ENCODE measurements at places on chromosomes 1 and 21.

- no peak for DNase-seq
Measured at GRCh38 chr1:184214128-184214527, 162.6 kb downstream of the TSEN15 start.

- no peak for DNase-seq
Measured at GRCh38 chr1:61563611-61564010, 161.3 kb downstream of the TM2D1 start.

DNA sequence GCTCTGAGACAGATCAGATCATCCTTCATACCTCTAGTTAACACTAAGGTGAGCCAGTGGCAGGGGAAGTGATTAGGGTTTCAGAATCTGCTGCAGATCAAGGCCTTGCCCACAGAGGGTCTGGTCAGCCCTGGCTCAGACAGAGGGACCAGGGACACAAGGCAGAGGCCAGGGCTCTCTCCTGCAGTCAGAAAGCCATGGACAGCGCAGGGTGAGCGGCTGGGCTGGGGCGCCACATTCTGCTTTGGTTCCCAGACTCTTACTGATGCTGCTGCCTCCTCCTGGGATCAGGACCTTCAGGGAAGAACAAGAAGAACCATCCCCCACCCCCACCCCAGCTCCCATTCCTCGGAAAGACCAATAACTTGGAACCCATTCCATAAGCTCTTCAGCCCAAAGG lies 43.1 kb downstream of the GPR161 start:
- no peak for DNase-seq

DNA sequence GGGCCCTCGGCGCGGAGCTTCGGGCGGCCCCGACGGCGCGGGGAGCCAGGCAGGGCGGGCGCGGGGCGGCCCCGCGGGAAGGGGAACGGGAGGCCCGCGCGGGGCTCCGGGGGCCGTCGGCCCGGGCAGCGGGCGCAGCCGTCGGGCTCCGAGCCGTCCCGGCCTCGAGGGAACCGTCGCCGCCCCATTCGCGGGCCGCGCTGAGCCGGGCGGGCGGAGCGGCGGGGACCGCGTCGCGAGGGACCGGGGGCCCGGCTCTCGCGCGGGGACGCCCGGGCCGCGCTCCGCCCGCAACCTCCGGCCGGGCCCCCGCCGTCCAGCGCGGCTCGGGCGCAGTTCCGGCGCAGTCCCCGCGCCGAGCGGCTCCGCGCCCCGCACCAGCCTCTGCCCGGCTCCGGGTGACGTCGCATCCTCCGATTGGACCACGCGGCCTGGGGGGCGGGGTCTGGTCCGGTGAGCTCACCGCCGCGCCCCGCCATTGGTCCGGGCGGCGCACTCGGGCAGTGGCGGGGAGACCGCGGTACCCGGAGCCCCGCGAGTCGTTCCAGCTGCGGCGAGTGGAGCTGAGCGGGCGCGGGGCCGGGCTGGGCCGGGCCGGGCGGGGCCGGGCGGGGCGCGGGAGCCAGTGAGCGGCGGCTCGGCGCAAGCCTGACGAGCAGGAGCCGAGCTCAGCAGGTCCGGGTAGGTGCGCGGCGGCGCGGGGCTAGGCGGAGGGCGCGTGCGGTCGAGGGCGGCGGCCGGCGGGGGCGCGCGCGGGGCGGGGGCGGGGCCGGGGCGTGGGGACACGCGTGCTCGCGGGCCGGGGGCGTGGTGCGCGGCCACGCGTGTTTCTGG lies 66.7 kb upstream of the VAMP3 start:
- peak; percentile 90 for DNase-seq

DNA sequence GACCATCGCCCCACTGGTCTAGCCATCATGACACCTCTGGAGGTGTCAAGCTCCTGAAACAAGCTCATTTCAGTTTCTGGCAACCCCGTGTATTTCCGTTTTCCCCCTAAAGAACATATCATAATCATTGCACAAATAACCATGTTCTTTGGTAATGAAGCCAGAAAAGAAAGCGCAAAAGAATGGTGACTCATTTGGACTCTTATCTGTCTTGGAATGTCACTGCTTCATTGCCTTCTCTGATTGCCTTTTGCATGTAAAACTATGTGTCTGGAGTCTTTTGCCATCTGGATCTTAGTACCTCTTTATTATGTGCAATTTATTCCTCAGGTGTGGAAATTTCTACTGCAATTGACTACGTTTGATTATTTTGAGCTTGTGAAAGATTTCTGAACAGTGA lies 110.5 kb downstream of the COLGALT2 start:
- DNase-seq = no peak

DNA sequence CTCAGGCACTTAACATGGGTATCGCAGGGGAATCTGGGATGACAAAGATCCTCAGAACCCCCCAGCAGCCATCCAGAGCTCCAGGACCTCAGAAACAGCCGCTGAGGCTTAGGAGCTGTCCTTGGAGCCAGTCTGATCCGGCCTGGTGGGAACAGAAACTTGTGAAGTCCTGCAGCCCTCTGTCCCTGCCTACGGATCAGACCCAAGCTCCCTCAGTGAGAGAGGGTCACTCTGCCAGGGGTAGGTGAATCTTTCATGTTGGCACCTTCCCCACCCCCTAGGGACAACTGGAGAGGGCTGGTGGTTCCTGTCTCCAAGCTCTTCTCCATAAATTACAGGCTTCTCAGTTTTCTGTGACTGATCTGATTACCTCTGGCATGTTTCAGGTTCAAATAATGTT lies 122.3 kb downstream of the TLR5 start:
- DNase-seq = no peak

DNA sequence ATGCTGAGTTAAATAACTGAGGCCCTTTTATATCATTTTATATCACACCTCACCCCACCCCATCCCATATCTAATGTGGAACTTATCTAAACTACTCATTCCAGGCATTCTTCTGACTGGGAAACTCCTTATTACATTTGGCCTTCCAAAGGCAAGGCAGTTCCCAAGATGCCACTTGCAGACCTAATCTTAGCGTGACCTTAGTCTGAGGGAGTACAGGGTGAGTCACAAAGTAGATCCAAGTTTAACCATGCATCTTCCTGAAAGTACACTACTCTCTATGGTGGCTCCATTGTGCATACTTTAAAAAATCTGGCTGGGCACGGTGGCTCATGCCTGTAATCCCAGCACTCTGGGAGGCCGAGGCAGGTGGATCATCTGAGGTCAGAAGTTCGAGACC lies 353.6 kb upstream of the C1orf87 start:
- no peak for DNase-seq

DNA sequence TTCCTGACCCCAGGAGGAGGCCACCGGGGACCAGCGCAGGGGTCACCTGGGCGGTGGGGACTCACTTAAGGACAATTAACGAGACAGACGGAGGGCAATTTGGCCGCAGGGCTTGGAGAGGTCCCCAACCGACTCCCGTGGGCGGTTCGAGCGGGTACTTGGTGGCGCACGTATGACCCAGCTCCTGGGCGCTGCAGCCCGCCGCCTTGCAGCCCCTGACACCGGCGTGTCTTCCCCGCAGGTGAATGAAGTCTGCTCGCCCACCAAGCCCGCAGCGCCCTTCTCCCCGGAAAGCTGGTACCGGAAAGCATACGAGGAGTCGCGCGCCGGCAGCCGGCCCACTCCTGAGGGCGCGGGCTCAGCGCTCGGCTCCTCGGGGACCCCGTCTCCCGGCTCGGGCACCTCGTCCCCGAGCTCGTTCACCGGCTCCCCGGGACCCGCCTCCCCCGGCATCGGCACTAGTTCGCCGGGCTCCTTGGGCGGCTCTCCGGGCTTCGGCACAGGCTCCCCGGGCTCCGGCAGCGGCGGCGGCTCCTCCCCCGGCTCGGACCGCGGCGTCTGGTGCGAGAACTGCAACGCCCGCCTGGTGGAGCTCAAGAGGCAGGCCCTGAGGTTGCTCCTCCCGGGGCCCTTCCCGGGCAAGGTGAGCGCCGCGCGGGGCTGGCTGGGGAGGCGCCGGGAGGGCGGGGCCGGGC lies 1.4 kb downstream of the KIF26B start:
- peak; percentile 84 for DNase-seq

DNA sequence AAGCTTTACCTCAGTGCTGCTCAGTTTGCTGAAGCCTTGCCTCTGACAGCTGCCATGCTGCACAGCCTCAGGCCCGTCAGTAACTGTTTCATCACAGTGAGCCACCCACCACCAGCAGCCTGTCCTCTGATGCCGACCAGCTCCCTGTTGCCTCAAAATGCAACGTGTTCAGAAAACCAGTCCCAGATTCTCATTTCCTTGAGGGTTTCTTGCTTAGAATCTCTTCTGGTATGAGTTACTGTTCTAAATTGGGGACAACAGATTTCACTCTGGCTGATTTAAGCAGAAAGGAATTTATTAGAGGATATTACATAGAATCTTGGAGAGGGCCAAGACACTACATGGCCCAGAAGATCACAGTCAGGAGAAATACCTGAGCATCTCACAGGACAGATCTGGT lies 11.0 kb downstream of the UBL4B start:
- DNase-seq = no peak

DNA sequence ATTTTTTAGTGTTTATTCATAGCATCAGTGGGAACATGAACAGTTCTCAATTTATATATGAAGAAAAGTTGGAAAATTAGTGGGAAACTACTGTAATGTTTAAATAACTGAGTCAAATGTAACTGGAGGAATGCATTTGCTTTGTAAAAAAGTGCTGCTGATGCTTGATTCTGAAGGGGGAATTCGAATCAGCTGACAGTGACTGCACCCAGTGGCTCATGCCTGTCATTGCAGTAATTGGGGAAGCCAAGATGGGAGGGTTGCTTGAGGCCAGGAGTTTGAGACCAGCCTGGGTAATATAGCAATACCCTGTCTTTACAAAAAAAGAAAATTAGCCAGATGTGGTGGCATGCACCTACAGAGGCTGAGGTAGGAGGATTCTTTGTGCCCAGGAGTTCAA lies 398.4 kb downstream of the ZP4 start:
- DNase-seq = no peak

DNA sequence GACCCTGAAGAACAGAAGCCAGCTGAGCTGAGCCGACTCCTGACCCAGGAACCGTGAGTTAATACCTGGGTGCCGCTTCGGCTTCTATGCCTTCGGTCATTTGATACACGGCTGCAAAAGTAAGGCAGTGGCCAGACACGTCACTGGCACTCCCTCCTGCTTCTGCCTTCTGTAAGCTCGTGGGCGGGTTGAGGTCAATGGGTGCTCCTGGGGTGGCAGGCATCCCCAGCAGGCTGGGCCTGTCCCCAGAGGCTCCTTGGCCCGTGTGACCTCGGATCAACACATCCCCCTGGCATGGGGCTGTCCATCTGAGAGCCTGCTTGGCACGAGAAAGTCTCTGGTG lies 35.7 kb upstream of the COL6A1 start:
- DNase-seq = no peak

- DNase-seq = no peak
Measured at GRCh38 chr1:166915941-166916340, 39.9 kb upstream of the TADA1 start.

GRCh38 chr1:218332416-218332815 lies 12.7 kb upstream of the TGFB2 start:
- DNase-seq = no peak

- DNase-seq = no peak
Measured at GRCh38 chr1:232423591-232423990, 206.3 kb downstream of the SIPA1L2 start.

- no peak for DNase-seq
Measured at GRCh38 chr1:229709500-229710013, 83.5 kb downstream of the URB2 start.

- peak; percentile 96 for DNase-seq
Measured at GRCh38 chr1:105337420-105337819, 1587.7 kb downstream of the AMY1C start.

- peak; percentile 36 for DNase-seq
Measured at GRCh38 chr1:33036051-33036525, 595 bp downstream of the AK2 start.

DNA sequence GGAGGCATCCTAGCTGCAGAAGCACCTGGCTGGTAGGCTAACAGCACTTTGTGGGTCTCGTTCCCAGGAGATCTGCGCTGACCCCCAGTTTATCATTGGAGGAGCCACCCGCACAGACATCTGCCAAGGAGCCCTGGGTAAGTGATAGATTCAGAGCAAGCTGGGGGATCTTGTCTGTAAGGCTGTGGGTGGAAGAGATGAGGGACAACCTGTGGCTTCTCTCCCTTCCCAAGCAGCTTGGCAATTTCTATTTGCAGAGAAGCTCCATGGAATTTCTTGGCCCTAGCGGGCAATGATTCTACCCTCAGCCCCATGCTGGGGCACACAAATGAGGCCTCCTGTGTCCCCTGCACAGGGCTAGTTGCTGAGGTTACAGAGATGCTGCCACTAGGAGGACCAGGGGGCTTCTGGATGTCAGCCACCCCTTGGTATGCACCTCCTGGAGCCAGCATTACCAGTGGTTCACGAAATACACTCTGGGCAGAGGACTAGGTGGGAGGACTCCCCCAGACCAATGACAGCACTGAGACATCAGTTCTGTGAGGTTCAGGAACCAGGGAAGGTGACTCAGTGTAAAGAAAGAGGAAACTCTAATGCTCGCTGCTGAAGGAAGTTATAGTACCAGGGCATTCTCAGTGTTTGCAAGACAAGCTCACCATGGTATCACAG lies 5.5 kb downstream of the CAPN2 start:
- no peak for DNase-seq

- no peak for DNase-seq
Measured at GRCh38 chr1:25648681-25649440, 32.3 kb downstream of the MAN1C1 start.

DNA sequence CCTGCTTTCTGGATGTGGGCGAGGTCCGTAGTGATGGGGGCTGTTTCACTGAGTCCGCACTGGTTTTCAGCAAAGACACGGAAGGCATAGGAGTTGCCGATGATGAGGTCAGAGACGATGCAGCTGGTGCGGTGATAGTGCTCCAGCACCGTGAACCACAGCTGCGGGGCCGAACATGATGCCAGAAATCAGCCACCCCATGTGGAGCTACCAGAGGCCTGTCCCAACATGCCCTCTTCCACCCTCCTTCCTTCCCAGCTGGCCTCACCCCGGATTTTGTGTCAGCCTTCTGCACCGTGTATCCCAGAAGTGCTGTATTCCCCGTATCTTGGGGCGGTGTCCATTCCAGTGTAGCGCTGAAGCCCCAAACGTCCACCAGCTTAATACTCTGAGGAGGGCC lies 10.0 kb downstream of the MYBPHL start:
- DNase-seq = peak; percentile 95

DNA sequence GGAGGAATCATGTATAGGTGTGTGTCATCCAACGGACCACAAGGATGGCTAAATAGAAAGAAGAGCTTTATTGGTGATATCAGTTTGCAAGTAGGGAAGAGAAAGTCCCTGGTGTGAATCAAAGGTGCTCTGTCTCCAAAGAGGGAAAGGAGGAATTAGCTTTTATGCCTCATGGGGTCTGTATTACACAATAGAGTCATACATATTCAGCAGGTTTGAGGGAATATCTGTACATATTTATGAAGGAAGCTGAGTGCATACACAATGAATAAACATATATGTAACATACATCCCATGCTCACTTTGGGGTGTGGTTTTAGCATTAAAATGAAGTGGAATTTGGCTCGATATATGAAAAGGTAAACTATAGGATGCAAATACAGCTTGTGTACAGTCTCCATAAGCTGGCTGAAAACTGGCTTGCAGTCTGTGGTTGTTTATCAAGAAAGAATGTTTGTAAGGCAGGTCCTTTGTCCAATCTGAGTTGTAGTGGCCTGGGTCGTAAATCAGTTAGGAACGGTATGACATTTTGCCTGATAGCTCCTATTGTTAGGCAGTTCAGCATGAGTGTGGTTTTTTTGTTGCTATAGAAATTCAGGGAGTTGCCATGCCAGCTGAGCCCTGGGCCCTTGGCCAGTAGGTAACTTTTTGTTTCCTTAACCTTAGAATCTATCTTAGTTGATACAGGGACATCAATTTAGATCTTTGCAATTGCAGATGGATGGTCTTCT lies 198.0 kb upstream of the ZP4 start:
- DNase-seq = no peak
